ENCODE measurements at places on chromosomes 4 and X.

GRCh38 chrX:118504581-118504980 is 9.0 kb downstream of the DOCK11 start:
- no peak for DNase-seq

DNA sequence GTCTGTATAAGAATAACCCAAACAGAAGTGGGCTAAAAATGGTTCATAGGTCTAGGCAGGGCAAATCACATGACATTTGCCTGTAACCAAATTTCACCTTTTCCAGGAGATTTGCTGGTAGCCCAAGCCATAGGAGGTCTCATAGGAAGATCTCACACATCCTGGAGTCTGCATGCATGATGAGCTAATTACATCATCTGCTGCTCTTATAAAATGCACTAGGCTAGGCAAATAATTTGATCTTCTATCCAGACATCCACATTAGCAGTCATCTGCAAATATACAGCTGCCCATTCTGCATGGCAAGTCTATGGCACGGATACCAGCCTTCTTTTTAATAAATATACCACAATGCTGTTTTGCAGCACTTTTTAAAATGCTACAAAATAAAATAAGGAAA is 87.2 kb downstream of the MAPK10 start:
- no peak for DNase-seq

DNA sequence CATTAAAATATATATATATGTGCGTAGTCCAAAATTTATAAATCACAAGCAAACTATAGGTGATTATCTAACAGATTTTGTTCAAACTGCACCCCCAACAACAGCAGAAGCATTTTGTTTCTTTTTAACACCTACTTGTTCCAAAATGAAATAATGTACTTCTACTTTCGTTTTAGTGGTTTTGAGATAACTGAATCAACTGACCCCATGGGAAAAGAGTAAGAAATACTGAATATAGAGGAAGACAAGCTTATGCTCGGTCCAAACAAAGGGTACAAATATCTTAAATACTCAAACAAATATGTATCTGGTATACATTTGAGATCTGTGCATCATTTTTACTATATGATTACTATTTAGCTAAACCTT is 22.4 kb downstream of the MAP7D3 start:
- DNase-seq = no peak

- DNase-seq = no peak
Observed at GRCh38 chr4:23602720-23603119, 287.1 kb downstream of the PPARGC1A start.

- no peak for DNase-seq
Observed at GRCh38 chr4:185839194-185839712, 27.3 kb upstream of the SORBS2 start.

DNA sequence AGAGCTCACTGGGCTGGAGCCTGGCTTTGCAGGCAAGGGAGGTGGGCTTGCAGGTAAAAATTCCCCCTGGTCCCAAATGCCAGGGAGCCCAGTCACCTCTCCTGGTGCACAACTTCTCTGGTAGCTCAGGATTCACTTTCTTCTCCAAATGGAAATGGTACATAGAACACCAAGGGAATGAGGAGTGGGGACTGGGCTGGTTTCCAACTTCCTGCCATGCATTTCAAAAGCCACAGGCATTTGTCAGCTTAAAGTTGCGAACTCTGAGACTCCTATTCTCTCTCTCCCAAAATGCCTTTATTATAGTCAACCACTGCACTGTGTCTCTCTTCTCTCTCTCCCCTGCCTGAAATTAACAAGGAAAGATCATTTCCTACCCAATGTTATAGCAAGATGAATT is 177.3 kb downstream of the GRIA3 start:
- no peak for DNase-seq

DNA sequence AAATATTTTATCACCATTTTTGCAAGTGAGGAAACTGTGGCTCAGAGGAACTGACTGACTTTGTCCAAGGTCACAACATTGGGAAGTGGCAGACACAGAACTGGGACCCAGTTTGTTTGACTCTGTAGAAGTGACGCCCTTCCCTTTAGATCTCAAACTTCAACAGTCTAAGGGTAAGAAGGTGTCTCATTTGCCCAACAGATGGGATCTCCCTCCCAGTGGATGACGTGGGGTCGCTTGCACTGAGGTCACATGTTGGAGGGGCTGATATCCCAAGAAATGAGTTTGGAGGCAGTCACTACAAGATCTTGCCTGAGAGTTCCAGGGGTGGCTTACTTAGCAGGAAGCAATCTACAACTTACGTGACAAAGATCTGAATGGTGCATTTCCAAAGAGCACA is 172.5 kb upstream of the GPC4 start:
- no peak for DNase-seq

- DNase-seq = no peak
Observed at GRCh38 chr4:145496292-145496691, 14.6 kb downstream of the SMAD1 start.

- DNase-seq = no peak
Observed at GRCh38 chr4:70885174-70885573, 17.0 kb upstream of the MOB1B start.

DNA sequence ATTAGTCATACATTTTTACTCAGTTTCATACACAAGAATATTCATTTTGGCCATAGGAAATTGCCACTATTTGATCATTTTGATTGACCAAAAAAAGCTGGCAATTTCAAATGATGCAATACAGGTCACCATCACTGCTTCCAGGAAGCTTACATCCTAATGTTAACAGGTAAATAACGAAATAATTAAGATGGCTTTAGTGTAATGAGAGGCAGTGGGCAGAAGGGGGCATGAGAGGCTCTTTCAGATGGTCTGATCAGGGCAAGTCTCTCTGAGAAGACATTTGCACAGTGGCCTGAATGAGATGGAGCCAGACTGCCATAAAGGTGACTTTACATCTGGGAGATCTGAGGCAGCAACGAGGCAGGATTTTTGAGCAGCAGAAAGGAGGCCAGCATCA is 170.7 kb downstream of the SLIT2 start:
- DNase-seq = peak; percentile 12

DNA sequence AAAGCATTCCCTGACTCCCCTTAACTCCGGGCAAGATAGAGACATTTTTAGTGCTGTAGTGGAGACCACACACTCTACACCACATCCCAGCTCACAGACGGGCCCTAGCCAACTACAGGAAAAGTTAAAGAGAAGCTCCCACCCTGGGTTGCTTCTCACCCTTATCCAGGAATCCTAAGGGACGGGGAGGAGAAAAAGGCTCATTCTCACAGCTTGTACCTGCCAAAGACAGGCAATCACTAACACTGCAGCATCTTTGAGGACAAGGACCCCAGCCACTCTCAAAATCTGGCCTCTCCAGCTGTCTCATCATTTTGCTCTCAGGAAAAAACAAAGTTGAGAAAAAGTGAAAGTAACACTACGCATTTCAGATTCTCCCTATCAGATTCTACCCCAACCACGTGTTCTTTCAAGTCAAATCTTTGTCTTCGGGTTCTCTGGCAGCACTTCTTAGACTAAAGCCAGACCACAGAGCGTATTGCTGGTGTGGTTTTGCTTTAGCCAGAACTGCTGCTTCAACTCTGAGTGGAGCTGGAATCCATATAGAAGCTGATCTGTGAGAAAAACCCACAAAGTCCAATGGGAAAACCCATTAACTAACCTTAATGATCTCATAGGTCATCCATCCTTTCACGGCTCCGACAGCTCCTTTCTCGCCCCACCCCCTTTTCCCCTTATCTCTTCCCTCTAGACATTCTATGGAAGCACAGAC is 605.9 kb upstream of the DIPK2B start:
- DNase-seq = no peak

DNA sequence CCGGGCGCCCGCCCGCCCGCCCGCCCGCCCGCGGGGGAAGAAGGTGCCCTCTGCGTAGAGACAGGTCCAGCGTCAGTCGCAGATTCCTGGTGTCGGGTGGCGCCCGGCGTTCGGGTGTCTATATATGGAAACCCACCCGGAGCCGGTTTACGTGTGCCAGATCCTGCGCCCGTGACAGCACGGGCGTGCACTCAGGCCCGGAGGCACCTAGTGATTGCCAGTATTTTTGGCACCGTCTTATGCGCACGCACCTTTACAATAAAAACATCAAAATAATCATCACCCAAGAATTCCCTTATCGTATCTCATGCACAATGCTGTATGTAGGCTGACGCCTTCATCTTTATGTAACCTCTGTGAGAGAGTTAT is 519 bp downstream of the SLC25A4 start:
- DNase-seq = peak; percentile 30

DNA sequence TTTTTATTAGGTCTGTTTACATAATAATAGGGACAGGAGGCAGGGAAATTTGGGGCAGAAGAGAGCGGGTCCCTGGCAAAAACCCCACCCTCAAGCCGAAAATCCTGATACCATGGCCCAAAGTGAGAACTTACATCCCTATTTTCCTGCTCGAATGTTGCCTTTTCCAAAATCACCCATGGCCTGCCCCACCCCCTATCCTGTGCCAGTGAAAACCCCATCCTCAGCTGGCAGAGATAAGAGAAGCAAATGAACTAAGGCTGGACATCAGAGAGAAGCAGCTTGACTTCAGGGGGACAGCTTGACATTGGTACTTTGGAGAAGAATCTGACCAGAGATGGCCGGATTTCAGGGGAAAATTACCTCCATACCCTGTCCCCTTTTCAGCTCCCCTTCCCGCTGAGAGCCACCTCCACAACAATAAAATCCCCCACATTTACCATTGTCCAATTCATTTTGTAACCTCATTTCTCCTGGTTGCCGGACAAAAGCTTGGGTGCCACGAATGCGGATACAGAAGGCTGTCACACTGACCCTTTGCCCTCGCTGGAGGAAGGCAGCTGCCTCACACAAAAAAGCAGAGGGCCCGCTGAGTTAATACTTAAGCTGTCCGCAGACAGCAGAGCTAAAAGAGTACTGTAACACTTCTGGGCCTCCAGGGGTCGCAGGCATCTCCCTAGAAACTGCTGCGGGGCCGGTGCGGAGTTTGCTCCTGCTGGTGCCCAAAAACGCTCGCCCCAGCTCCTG is 196.2 kb downstream of the SNCA start:
- no peak for DNase-seq

GRCh38 chr4:65170768-65171514 is 499.3 kb downstream of the EPHA5 start:
- no peak for DNase-seq

- DNase-seq = no peak
Observed at GRCh38 chr4:149796381-149796780, 19.3 kb downstream of the IQCM start.

DNA sequence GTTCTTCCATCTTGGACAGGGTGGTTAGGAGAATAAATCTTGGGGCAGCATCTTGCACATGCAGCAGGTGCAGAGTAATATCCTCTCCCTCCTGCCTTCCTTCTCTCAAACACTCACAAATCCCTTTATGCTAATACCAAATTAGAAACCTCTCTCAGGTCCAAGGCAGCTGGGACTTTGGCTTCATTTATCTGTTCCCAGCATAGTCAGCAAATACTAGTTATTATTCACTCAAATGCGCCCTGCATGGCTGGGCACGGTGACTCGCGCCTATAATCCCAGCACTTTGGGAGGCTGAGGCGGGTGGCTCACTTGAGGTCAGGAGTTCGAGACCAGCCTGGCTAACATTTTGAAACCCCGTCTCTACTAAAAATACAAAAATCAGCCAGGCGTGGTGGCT is 156.0 kb upstream of the GALNT7 start:
- no peak for DNase-seq

- DNase-seq = no peak
Observed at GRCh38 chr4:81495345-81495744, 23.6 kb upstream of the RASGEF1B start.

- no peak for DNase-seq
Observed at GRCh38 chr4:32396507-32397070, 1676.4 kb downstream of the PCDH7 start.

DNA sequence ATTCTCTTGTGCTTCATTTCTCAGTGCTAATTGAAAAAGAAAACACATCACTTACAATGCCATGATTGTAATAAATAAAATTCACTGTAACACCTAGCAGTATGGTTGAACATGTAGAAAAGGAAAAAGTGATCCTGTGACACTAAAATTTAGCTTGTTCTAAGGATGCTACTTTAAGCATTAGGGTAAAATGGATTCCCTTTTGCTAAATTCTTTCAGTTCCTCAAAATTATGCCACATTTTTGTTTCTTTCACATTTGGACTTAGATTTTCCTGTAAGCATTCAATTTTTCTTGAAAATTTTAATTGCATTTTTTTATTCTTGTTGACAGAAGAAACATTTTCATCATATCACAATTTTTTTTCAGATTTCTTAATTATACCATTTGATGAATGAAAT is 19.4 kb downstream of the TET2 start:
- DNase-seq = no peak

DNA sequence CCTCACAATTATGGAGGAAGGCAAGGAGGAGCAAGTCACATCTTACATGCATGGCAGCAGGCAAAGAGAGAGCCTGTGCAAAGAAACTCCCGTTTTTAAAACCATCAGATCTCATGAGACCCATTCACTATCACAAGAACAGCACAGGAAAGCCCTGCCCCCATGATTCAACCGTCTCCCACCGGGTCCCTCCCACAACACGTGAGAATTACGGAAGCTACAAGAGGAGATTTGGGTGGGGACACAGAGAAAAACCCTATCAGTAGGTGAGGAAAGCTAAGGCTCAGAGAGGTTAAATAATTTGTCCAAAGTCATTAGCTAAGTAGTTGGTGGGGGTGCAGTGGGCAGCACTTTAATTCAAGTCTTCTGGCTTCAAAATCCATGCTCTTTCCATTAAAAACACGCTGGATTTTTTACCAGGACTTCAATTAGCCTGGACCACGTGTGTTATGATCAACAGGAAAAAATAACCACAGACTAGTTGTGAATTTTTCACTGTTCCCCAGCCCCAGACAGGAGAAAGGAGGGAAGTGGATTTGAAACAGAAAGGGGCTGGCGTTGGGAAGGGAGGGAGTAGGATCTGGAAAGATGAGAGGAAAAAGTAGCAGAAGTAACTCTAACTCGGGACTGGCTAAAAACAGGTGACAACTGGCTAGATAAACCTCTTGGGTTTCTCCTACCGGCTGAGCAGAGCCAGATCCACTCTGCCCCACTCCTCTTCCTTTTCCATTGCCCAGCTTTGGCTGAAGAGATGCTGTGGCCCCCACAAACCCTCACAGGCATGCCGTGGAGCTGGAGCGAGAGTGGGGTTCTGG is 986 bp downstream of the MTMR8 start:
- no peak for DNase-seq

GRCh38 chrX:129840344-129840743 is 3.3 kb downstream of the ZDHHC9 start:
- no peak for DNase-seq

DNA sequence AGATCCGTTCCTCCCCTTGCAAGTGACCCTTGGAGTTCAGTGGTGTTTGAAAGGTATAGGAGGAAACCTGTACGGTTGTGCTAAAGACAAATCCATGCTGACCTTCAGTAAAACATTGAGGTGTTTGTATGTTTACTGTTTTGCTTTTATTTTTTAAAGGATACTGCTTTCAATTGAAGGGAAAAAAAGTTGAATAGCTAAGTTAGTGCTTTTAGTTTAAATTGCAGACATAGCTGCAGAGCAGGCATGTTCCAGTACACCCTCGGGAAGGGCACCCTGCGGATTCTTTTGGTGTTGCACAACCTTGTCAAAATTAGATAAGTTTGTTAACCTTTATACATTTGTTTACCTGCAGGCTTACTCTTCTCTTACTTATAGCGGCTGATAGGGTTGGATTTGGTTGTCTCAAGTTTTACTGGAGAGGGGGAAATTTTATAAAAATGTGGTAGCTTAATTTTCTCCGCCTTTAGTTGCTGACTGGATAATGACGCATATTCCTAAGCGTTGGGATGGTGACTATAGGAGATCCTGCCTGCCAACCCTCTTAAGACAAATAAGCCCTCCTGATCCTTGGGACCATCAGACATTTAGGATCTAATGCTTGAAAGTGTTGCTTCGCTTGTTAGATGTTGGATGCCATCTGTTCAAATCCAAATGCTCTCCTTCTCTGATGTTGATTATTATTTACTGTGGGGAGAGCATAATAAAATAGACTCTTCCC is 2.0 kb downstream of the RAPGEF2 start:
- DNase-seq = no peak

All from NCI-H1092 (cell line).